T1000 (cell line): ENCODE measurements at places on chromosomes 3 and 15.

GRCh38 chr3:52015438-52016228 is 19.9 kb upstream of the RPL29 start:
- DNase-seq = no peak

DNA sequence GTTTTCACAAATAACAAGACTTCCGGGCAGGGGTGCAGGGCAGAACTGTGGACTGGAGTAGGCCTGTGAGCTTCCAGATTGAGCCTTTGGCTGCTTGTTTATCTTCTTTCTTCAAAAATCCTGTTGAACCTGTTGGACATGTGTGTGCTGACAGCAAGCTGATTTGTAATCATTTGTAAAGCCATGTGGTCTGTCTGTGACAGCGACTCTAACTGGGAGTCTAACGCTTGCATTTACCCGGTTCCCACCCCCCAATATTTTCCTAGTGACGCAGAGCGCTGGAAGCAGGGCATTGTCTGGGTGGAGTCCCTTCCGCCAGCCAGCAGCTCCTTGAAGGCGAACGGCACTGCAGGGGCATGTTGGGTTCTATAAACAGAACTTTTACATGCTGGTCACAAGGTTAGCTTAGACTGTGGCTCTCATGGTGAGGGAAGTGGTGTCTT is 85.7 kb upstream of the MYZAP start:
- no peak for DNase-seq

DNA sequence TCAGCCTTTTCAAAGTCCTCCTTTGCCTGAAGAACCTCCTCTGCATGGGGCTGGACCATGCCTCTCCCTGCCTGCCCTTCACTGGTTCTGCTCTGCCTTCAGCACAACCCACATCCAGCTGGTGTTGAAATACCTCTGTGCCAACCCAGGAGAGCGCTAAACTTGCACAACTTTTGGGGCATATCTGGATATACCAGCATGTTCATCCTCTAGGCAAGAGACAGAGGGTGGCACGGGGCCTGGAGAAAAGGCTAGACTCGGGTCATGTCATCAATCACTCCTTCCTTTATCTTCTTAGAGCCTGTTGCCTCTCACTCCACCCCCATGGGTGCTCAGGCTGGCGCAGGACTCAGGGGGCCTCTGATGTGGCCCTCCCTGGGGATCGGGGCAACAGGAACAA is 4.8 kb downstream of the SEMA4B start:
- DNase-seq = no peak

- DNase-seq = no peak
Measured at GRCh38 chr3:60399292-60399691, 852.0 kb downstream of the FHIT start.

DNA sequence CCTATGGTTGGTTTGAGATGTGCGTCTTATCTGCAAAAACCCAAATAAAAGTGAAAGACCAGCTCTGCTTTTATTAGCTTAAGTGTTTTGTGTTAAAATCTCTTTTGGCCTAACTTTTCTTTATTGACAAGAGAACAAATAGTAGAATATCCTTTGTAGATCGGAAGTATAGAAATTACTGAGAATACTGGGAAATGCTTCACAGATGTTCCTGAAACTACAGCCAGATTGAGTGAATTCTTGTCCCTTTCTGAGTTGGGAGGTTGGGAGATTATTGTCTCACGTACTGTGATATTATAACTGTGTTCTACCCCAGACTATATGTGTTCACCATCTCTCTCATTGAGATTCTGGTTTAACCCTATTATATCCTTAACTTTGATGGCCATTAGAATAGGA is 21.7 kb downstream of the RAB8B start:
- DNase-seq = no peak

DNA sequence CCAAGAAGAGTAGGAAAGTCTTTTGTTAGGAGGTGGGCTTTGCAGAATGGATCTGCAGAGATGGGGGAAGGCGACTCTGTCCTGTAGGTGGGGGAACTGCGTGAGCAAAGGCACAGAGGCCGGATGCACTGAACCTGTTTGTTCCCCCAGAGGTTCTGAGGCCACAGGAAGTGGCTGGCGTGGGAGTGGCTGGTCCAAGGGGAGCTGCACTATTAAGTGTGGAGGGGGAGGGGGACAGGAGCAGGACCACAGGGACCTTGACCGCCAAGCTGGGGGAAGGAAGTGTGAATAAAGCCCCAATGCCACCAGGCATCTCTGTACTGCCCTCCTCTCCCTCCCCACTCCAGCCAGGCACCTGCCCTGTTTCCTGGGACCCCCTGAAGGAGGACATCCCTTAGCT is 51.8 kb downstream of the CYP11A1 start:
- DNase-seq = no peak

- DNase-seq = no peak
Measured at GRCh38 chr15:90222547-90222946, 11.2 kb downstream of the CIB1 start.

GRCh38 chr15:70802629-70803028 is 39.3 kb upstream of the UACA start:
- peak; percentile 28 for DNase-seq

DNA sequence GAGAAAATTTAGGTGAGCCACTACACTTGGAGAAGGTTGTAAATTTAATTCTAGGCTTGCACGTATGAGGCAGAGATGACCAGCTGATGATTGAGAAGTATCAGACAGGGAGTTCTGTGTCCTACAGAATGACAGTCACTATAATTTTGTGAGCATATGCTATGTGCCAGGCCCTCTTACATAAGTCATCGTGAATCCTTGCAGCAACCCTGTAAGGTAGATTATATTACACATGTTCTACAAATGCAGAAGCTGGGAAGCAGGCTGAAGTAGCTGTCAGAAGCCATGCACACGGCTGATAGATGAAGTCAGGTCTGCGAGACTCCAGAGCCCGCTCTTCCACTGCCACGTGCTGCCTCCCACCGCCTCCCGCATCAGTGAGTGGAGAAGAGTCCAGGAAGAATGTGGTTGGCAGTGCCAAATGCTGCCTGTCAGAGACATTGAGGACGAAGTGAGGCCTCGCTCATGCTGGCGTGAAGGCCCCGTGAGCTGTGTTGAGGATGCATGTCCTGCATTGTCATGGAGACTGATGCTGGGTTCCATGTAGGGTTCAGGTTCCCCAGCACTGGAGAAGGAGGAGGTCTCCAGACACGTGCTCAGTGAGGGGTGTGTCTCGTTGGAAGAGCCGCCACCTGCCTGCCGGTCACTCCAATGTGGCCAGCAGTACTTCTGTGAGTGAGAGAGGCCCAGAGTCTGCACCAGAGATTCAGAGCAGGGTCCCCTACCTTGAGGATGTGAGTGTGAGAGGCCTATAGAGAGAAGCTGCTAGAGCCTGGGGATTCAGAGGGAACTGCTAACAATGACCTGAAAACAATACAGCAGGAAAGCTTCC is 123.3 kb upstream of the PLXNA1 start:
- DNase-seq = no peak

GRCh38 chr15:63729115-63729884 is 104.4 kb downstream of the HERC1 start:
- no peak for DNase-seq

DNA sequence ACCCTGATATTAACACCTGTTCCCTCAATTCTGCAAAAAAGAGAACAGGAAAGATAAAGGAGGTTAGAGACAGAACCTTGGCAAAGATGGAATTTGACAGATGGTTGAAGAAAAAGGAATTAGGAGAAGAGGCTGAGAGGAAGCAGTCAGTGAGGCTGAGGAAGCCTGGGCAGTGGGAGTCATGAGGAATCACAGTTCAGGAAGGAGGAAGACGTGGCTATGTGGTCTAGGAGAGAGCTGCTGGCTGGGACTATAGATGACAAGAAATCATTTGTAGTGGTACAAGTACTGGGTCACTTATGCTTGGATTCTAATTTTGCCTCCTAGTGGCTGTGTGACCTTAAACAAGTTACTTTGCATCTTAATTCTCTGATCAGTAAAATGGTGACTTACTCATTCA is 49.0 kb downstream of the LARS2 start:
- no peak for DNase-seq

GRCh38 chr3:122694966-122695365 is 14.3 kb downstream of the PARP14 start:
- DNase-seq = no peak

DNA sequence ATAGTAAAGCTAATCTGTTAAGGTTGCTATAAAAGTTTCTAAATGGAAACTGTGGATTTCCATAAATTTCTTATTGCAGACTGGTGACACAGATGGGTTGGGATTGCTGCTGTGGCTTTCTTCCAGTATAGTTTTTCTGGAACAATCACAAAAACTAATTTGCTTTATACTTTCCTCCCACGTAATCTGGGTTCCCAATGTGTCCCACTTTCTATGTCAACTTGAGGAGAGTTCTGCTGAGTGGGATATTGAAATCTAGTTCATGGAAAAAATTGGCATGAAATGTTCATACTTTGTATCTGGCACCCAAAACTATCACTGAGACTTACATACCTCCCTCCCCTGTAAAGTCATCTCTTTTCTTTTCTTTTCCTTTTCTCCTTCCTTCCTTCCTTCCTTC is 126.8 kb downstream of the TGFBR2 start:
- DNase-seq = no peak

DNA sequence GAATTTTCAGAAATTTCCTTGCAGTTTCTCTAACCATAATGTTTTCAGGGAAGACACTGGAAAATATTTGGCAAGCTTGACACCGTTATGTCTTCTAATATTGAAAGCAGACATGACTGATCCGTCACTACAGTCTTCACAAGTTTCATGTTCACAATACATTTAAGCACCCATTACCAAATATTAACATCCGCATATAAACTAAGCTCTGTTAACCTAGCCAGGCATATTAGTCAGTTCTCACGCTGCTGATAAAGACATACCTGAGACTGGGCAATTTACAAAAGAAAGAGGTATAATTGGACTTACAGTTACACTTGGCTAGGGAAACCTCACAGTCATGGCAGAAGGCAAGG is 162.7 kb upstream of the LYSMD4 start:
- DNase-seq = no peak

DNA sequence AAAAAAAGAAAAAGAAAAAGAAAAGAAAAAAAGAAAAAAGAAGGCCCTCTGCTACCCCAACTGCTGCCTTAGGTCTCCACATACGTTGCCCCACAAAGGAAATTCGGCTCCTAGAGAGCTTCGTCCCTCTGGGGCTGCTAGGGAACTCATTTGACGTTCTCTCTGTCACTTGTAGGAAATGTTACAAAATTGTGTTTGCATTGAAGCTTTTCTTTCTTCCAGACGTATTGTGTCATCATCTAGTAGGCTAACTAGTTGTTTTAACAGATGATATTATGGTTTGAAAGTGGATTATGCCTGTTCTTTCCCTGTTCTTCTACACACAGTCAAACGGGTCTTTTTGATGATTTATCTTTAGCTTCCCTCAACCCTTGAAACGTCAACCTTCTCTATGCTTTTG is 125.3 kb downstream of the BDH1 start:
- no peak for DNase-seq

DNA sequence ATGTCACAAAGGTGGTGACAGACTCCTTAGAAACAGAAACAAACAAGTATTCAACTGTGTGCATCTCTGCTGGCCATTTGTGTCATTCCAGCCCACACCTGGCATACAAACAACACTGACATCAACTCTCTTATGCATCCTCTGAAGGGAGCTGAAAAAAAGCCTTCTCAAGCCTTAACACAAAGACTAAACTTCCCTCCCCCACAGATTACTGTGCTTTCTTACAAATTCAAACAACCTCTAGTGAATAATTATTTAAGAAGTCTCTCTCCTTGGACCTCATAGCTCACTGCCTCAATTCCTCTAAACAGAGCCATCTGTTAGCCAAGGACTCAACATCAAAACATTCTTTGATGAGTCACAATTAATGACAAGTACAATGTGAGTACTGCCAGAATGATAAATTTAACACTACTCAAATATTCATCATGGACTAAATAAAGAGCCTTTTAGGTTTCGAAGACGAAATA is 132.1 kb downstream of the WDR76 start:
- no peak for DNase-seq

GRCh38 chr15:45185069-45185779 is 2.5 kb downstream of the SHF start:
- DNase-seq = no peak

GRCh38 chr3:87333393-87333892 is 57.1 kb upstream of the POU1F1 start:
- DNase-seq = peak; percentile 57

- no peak for DNase-seq
Measured at GRCh38 chr3:25749031-25749581, 34.1 kb downstream of the NGLY1 start.

GRCh38 chr3:183513046-183513706 is 42.3 kb downstream of the KLHL6 start:
- no peak for DNase-seq

- DNase-seq = no peak
Measured at GRCh38 chr15:29071232-29071881, 185.6 kb downstream of the APBA2 start.

DNA sequence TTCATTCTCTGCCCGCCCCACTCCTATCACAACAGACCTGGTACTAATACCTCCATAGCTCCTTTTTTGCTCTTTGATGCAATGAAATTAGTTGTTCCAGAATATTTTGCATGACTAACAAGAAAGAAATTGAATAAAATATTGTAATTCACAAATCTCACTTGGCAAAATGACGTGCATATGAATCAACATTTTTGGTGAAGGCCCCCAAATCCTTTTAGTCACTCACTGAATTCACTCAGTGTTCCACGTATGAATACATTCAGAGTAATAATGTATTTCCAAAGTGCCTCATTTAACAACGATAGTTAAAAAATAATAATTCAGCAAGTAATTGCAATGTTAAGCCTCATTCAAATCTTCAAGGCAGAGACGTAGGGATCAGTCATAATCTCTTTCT is 148.6 kb upstream of the STRIT1 start:
- DNase-seq = no peak

DNA sequence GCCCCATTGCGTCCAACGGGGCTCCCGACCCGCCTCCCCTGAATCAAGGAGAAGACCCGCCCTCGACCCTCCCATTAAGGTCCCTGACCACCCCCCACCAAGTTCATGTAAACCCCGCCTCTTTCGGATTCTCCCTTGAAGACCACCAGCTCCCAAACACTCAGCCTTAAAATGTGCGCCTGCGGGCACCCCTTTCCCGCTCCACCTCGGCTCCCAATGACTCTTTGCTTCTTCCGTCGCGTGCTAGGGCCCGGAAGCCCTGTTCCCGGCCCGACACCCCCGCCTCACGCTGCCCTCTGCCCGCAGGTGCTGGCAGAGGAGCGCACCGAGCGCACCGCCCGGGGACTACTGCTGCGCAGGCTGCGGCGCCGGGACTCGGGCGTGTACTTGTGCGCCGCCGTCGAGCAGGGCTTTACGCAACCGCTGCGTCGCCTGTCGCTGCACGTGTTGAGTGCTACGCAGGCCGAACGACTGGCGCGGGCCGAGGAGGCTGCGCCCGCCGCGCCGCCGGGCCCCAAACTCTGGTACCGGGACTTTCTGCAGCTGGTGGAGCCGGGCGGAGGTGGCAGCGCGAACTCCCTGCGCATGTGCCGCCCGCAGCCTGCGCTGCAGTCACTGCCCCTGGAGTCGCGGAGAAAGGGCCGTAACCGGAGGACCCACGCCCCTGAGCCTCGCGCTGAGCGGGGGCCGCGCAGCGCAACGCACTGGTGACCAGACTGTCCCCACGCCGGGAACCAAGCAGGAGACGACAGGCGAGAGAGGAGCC is 2.7 kb upstream of the LSMEM2 start:
- no peak for DNase-seq

GRCh38 chr3:41190509-41191284 is 8.6 kb upstream of the CTNNB1 start:
- no peak for DNase-seq
